ENCODE measurements at places on chromosomes 16 and 17.

- DNase-seq, result peak; percentile 58
These were observed 11.8 kb downstream of the PEMT start for GRCh38 chr17:17579691-17580090.

GRCh38 chr17:41966463-41967140, at the start of gene CNP:
CNP (plus strand) TSS chr17:41966795; CDS start chr17:41966885, 90 bp downstream.
- DNase-seq, result peak; percentile 89

DNA sequence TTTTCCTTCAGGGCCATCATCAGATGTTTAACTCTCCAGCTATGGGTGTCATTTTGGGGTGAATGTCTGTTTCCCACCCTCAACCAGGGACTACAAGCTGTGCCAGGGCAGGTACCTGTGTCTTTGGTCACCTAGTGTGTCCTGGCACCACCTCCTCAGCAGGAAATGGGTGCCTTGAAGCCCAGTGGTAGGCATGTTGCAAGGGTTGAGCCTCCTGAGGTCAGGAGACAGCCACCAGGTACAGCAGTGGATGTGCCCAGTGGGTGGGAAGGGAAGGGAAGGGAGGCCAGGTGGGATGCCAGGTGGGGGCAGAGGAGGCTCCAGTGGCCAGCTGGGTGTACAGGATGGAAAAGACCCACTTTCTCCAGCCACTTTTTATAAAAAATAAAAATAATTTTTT, 25.5 kb upstream of the ADORA2B start:
- no peak for DNase-seq

DNA sequence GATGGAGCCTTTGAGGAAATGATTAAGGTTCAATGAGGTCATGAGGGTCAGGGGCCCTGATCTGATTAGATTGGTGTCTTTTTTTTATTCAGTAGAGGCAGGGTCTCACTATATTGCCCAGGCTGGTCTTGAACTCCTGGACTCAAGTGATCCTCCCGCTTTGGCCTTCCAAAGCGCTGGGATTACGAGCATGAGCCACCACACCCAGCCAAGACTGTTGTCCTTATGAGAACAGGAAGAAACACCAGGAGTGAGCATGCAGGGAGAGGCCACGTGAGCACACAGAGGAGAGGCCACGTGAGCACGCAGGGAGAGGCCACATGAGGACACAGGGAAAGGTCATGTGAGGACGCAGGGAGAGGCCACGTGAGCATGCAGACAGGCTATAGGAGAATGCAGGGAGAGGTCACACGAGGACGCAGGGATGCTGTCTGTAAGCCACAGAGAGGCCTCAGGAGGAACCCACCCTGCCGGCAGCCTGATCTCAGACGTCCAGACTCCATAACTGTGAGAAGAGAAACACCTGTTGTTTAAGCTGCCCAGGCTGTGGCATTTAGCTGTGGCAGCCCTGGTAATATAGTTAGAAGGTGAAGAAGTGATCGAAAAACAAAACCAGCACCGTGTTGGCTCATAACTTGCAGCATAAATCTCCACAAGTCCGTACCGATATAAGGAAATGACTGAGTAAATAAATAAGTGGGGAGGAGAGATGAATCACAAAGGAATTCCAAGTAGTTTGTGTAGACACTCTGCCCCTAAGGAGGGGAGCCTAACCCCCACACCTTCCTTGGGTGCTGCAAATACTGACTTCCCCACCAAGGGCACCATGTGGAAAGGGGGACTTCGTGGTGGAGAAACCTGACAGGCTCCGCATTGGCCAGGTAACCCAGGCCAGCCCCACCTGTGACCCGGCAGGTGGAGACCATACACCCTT, 14.6 kb upstream of the CSNK1D start:
- DNase-seq, result peak; percentile 100

- no peak for DNase-seq
These were observed 25.2 kb downstream of the B4GALNT2 start for GRCh38 chr17:49157784-49158183.

- no peak for DNase-seq
These were observed 42.9 kb downstream of the PAFAH1B1 start for GRCh38 chr17:2636169-2636930.

DNA sequence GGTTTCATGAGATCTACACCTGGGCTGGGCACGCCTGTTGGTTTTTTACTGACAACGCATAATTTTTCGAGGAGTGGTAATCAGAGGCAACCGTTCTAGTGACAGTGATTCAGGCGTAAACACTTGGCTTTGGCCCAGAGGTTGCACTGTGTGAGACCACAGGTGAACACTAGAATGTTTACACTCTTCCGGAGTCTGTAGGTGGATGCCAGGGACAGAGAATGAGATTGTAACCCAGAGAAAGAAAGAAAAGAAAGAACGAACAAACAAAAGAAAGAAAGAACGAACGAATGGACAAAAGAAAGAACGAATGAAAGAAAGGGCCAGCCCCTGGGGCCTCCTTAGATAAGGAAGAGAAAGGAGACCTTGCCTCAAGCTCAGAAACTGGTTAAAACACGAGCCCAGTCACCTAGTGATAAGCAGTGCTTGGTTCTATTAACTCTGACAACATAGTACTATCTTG, 113.2 kb downstream of the PRKCB start:
- no peak for DNase-seq

DNA sequence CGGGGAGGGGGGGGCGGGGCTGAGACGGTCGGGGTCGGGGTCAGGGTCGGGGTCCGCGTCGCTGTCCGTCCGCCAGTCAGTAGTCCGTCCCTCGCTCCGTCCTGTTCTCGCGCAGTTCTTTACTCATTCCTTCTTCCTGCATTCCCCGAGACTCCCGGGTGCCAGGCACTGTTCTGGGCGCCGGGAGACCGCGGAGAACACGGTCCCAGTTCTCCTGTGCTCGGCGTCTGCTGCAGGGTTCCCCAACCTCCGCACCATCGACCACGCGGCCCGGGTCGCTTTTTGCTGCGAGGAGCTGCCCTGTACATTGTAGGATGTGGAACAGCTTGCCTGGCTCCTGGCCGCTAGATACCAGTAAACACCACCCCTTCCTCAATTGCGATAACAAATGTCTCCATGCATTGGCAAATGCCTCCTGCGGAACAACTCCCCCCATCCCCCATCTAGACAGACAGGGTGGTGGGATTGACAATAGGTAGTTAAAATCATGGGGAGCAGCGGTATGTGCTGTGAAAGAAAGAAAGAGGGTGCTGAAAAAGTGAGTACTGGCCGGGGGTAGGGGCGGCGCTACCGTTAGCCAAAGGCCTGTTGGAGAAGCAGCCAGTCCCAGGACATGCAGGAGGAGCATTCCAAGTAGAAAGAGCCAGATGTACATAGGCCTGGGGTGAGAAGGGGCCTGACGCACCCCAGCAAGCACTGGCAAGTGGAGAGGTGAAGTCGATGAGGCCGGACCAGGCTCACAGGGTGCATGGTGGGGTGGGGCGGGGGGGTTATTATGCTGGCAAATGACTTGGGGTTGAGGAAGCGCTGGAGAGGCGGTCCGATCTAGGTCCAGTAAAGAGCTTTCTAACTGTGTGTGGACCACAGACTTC, 631 bp downstream of the TRAF7 start:
- no peak for DNase-seq

- no peak for DNase-seq
These were observed 211.9 kb downstream of the GSG1L start for GRCh38 chr16:27851586-27851985.

DNA sequence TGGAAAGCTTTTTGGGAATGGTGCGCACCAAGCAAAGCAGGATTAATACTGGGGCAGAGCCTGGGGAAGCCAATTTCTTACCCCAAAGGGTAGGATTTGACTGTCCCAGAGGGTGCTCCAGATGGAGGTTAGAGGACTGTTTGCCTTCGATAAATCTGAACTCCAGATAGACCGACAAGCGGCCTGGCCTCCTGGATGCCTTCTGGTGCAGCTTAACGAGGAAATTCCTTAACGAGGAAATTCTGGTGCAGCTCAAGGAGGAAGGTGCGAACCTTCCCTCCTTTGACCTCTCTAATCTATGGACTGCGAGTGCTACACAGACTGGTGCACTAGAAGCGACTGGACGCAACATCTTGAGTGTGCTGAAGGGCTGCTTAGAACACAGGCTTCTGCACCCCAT, 6.5 kb downstream of the CALB2 start:
- DNase-seq, result no peak

DNA sequence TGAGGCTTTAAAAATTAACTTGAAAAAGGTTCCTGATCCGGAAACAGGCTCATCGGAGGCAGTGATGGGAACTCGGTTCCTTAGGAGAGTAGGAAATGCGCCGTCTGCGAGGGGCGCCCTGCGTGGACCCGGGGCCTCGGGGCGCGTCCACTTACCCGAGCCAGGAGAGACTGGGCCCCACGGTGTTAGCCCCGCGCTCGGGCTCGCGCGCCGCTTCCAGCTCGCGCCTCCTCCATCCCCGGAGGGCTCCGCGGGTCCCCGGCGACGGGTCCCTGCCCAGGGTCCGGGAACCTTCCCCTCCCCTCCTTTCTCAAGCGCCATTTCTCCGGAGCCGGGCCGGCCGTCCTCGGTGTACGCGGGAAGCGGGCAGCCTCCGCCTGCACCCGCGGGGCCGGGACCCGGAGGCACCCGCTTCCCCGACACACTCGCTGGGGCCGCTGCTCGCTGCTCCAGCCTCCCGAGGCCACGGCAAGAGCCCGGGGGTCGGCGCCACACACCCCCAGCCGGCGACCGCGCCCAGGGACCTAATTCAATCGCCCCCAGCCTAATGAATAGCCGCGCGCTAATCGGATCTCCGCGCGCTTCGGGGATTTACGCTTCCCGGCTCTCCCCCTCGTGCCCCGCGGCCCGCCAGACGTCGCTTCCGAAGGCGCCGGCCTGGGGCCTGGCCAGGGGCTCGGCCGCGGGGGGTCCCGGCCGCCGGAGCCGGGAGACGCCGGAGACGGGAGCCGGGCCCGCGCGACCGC, 2.2 kb upstream of the BAHCC1 start:
- peak; percentile 58 for DNase-seq

GRCh38 chr17:65637786-65638185, 76.3 kb upstream of the AXIN2 start:
- DNase-seq, result no peak

DNA sequence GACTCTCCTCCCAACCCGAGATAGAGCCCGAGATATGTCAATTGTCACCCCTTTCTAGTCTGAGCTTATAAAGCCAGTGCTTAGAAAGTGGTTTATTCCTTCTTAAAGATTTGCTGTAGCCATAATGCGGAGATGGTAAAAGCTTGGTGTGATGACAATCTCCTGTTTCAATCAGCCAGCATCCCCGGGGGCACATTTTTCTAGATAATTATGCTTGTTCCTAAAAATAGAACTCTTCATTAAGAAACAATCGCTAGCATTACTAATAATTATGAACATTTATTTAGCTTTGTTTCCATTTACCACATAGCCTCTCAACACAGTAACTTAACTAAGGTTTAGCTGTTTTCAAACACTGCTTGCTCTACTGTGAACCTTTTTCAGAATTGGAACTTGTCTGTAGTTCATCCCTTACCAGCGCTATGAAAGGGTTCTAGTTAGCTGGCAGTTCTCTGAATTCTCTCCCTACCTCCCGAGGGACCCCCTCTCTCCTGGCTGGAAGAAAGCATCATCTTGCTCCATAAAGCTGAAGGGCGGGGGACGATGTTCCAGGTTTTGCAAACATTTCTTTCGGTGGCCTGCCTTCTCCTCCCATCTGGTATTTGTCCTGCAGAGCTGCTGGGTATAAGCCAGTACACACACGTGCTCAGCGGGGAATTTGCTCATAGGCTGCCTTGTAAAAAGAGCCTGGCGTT, 922 bp upstream of the MRPL58 start:
- DNase-seq, result peak; percentile 58

DNA sequence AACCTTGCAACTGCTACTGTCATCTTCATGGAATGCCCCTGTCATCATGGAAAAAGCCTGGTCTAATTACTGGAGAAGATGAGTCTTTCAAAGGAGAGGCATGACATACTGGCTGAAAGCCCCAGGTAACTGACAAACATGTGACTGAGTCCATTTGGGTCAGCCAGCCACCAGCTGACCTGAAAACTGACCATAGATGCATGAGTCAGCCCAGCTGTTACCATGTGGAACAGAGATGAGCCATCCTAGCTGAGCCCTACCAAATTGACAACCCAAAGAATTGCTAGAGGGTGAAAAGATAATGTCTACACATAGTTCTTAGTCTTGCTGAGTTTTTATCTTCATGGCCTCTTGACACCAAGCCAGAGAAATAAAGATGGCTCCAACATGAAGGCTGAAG, 311.8 kb downstream of the UTP18 start:
- no peak for DNase-seq

- no peak for DNase-seq
These were observed 1.2 kb upstream of the RFFL start for GRCh38 chr17:35064516-35065215.

GRCh38 chr17:37162800-37163199, 213.0 kb upstream of the C17orf78 start:
- no peak for DNase-seq

- no peak for DNase-seq
These were observed 7.0 kb downstream of the KNOP1 start for GRCh38 chr16:19710991-19711545.

DNA sequence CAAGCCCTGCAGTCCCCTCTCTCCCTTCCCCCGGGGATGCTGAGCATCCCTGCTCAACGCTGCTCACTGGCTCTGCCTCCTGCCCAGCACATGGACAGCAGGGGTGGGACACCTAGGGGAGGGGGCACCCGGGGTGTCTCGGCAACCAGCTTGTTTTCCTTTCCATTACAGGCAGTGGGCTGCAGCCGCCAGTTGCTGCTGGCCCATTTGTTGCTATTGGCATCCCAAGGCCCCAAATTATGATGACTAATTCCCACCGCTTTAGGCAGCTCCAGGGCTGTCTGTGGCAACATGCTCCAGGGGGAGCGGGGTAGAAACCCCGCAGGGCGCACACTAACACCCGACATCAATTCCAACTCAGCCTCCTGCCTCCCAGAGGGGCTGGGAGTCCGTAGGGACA, 4.9 kb downstream of the SDK2 start:
- no peak for DNase-seq

DNA sequence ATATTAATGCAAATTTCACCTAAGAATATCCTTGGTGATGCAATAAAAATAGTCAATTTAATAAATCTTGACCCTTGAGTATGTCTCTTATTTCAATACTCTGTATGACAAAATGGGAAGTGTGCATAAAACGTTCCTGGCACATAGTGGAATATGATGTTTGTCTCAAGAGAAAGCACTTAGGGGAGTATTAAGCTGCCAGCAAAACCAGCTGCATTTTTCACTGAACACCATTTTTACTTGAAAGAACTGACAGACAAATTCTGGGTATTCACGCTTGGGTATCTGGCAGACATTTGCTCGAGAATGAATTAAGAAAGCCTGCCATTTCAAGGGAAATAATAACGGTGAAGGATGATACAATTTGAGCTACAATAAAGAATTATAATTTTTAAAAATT, 364.8 kb downstream of the SOX9 start:
- DNase-seq, result no peak

DNA sequence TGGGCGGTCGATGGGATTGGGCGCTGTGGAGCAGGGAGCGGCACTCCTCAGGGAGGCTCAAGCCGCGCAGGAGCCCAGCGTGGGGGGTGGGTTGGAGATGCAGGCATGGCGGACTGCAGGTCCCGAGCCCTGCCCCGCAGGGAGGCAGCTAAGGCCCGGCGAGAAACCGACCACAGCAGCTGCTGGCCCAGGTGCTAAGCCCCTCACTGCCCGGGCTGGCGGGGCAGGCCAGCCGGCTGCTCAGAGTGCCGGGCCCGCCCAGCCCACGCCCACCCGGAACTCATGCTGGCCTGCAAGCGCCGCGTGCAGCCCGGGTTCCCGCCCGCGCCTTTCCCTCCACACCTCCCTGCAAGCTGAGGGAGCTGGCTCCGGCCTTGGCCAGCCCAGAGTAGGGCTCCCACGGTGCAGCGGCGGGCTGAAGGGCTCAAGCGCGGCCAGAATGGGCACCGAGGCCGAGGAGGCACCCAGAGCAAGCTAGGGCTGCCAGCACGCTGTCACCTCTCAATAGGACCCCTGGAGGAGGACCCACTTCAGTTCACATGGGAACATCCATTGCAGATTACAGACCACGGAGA, 20.5 kb upstream of the METTL16 start:
- peak; percentile 12 for DNase-seq

Measured in SJCRH30 (cell line).